ENCODE measurements at places on chromosomes 11 and 22. TPM values are rescaled to one million over a fixed set of nuclear protein-coding genes. Genes with fewer than 3 reads are reported as not detected.
A peak's percentile ranks its signal among the peaks of the same experiment; 100 is the strongest.

- H3K36me3 ChIP-seq, result no peaks in the 10 kb centered on the region
- H3K27me3 ChIP-seq, result no peaks in the 10 kb centered on the region
- DNase-seq, result no peak
- no peak overlapping the region for H3K27ac ChIP-seq
- no peaks in the 10 kb centered on the region for H3K4me1 ChIP-seq
Observed at GRCh38 chr11:110951037-110951949, 239.1 kb upstream of the ARHGAP20 start.

DNA sequence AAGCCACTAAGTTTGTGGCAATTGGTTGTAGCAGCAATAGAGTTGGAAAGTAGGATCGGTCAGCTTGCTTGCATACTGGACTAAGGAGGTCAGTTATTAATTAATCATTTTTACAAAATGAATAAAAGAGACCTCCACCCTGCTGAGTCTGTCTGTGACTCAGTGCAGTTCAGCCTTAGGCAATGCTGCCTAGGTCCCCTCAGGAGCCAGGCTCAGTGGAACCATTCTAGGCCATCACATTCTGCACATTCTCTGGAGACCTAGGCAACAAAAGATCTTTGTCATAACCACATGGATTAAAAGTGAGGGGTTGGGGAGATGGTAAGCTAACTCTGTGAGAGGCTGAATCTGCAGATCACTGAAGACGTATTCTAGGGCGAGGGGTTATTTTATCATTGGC is 178.7 kb upstream of the CADM1 start:
- DNase-seq, result no peak
- H3K4me1 ChIP-seq, result no peaks in the 10 kb centered on the region
- H3K27ac ChIP-seq, result no peak overlapping the region
- no peaks in the 10 kb centered on the region for H3K36me3 ChIP-seq
- no peak overlapping the region for H3K4me3 ChIP-seq

- no peaks in the 10 kb centered on the region for H3K4me1 ChIP-seq
- H3K27me3 ChIP-seq, result no peaks in the 10 kb centered on the region
- DNase-seq, result no peak
Observed at GRCh38 chr11:3950996-3951660, 95.7 kb downstream of the STIM1 start.

GRCh38 chr11:57464539-57465181 is 4.3 kb downstream of the RTN4RL2 start:
- no peak overlapping the region for H3K4me3 ChIP-seq
- no peaks in the 10 kb centered on the region for H3K27me3 ChIP-seq
- H3K36me3 ChIP-seq, result no peaks in the 10 kb centered on the region
- H3K4me1 ChIP-seq, result peaks cover 27% of the 10 kb centered on the region
- H3K27ac ChIP-seq, result no peak overlapping the region

Gene HEPACAM
- total RNA-seq, result not detected

DNA sequence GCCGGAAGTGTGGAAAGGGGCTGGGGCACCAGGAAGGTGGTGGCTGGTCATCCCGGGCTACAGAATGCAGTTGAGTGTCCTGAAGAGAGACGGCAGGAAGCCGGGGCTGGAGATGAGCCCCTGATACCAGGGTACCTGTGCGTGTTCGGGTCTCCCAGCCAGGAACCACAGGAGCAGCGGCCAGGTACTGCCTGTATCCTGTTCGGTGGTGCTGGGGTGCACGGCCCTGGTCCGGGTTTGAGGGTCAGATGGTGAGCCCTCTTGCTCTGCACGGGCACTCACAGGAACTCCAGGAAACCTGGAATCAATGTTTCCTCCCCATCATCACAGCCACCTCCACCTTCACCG is 253.1 kb upstream of the B3GAT1 start:
- peak; percentile 5 for DNase-seq
- no peak overlapping the region for H3K27ac ChIP-seq
- H3K36me3 ChIP-seq, result no peaks in the 10 kb centered on the region
- H3K27me3 ChIP-seq, result no peaks in the 10 kb centered on the region

DNA sequence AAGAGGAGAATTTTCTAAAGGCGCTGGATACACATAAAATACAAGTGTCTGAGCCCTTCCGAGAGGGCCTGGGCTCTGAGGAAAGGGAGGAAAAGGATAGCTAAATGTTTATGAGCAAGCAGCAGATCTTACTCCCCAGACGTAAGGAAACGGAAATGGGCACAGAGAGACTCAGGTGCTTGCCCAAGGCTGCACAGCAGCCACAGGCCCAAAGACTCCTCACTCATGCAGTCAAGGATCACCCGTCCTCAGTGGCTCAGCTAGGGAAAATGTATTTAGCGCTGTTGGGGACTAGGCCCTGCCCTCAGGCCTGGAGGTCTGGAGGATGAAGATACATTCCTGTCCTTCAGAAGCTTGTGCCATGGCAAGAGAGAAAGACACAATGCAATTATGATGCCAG is 107.2 kb upstream of the SYT13 start:
- DNase-seq, result no peak
- H3K27me3 ChIP-seq, result no peaks in the 10 kb centered on the region
- no peaks in the 10 kb centered on the region for H3K36me3 ChIP-seq
- H3K27ac ChIP-seq, result no peak overlapping the region
